ENCODE measurements at places on chromosomes 6 and 20.

GRCh38 chr6:50637267-50637666, 76.1 kb upstream of the TFAP2D start:
- DNase-seq = no peak

DNA sequence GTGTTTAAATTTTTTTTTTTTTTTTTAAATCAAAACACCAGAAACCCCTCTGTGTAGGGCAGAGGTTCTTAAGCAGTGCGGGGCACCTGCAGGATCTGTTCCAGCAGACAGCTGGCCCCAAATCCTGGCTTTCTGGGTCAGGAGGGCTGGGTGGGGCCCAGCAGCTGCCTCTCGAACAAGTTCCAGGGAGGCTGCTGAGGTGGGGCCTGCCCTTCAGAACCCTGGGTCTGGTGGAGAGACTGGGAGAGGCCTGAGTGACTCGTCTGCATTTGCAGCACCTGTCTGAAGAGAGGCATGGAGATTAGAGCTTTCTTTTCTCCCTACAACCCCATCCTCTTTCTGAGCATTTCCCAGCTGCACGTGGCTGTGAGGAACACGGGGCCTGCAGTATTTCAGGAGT, 8.4 kb downstream of the PSMG4 start:
- DNase-seq = no peak

DNA sequence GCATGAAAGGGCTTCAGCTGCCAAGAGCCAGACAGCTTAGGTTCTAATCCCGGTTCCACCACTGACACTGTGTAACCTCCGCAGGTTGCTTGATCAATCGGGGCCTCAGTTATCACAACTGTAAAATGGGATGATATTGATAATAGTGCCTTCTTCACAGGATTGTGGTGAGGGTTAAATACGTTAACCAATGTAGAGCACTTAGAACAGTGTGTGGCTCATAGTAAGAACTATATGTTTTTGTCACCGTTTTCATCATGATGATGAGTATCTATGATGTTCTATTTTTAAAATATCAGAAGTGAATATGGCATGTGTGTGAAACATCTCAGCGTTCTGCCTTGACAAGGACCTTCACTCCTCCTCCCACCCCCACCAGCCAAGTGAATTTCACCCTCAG, 10.3 kb upstream of the MAPK13 start:
- no peak for DNase-seq

GRCh38 chr20:20370094-20370575, 2.2 kb downstream of the INSM1 start:
- no peak for DNase-seq

- DNase-seq = no peak
These were observed 8.2 kb upstream of the SNX9 start for GRCh38 chr6:157814883-157815282.

- no peak for DNase-seq
These were observed 17.2 kb downstream of the SERINC3 start for GRCh38 chr20:44504402-44505307.

DNA sequence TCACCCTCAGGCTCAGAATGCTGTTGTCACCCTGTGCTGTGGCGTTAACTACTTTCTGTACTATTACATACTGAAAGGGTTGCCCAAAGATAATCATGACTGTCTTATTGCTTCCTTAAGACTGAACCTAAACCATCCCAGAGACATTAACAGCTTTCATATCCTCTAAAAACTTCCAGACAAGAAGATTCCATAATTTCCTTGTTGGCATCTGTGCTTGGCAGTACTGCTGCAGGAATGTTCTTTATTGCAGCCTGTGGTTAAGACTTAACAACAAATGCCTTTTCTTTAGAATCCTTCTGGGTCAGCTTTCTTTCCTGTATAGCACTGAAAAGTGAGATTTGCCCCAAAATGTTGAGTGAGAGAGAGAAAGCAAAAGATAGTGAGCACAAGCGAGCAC, 109.7 kb downstream of the GJA10 start:
- no peak for DNase-seq

- DNase-seq = no peak
These were observed 994.7 kb upstream of the EPHA7 start for GRCh38 chr6:94414041-94414440.

DNA sequence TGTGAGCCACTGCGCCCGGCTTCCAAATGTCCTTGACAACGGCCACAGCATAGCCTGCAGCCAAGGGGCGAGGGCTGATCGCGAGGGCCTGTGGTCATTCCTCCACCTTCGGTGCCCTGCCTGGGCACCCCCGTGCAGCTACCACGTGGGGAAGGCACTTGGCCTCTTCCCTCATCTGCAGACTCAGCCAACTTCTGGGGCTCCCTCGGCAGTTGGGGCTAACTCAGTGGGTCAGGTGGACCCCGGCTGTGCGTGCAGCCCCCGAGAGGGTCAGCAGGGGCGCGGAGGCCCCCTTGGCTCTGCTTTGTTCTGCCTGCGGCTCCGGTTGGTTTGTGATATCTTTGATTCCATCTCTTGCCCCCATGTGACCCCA, 52.9 kb upstream of the BHLHE23 start:
- no peak for DNase-seq

DNA sequence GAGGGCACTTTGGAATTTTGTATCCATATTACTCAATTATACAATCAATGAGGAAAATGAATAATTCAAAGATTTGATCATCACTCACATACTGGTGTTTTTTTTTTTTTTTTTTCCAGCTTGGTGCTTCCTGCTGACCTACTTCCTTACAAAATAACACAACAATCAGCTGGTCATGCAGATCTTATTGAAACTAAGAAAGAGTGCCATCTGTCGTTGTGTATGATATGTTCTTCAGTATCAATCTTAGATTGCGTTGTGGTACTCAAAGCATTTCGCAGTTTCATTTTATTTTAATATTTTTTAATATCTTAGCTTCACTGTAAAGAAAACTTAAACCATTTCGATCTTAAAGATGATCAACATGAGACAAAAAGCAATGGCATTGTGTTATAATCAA, 155.6 kb downstream of the OGFRL1 start:
- no peak for DNase-seq

GRCh38 chr20:33507461-33507860, 17.6 kb downstream of the CBFA2T2 start:
- no peak for DNase-seq

- DNase-seq = no peak
These were observed 73.2 kb downstream of the INSM1 start for GRCh38 chr20:20440886-20441658.

DNA sequence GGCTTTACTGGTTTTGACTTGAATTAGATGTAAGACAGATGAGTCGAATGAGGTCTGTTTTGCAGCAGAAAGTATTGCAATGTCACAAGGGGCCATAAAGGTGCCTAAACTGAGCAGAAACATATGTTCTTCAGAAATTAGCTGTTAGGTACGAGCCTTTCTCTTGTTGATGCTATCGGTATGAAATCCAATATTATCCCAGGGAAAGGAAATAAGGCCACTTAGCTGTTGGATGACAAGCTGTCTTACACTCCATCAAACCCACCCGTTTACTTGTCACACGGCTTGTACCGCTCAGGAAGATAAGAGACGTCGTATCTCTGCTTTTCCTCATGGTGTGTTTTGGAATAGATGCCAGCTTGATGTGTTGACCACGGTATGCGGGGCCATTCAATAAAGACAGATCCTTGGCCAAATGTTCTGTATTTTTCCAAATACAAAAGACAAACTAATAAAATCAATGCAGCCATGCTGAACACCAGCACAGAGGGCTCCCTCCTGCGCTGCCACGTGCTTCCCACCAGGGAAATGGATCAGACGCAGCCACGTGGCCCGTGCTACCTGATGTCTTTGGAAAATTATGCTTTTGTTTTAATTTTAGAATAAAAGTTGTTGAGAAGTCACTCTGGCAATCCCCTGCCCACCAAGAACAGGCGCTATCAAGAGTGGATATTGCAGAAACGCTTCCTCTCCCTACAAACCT, 255.9 kb upstream of the SULF2 start:
- no peak for DNase-seq

DNA sequence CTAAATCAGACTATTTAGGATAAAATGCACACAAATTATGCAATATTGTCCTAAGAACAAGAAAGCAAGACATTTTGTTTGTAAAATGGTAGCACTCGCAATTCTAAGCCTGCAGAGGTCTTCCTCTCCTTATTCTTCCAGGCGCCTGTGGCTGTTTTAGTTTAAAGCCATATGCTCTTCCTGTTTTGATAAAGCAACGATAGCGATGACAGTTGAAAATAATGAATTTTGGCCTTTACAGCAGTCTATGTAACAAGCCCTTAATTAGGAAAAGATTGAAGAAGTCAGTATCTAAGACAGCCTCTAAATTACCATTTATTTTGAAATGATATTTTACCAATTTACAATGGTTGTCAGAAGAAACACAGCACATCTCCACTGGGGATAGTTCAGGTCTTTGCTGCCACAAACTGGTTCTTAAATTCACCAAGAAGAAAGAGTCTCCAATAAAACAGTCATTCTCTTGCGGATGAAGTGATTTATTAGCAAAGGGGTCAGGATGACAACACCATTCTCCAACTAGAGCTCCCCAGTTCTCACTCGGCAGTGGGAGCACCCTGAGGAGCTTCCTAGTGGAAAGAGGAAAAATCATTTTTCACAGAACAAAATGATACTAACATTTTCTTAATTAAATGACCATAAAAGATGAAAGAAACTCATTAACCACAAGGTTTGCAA, 21.4 kb downstream of the UBE3D start:
- DNase-seq = no peak

DNA sequence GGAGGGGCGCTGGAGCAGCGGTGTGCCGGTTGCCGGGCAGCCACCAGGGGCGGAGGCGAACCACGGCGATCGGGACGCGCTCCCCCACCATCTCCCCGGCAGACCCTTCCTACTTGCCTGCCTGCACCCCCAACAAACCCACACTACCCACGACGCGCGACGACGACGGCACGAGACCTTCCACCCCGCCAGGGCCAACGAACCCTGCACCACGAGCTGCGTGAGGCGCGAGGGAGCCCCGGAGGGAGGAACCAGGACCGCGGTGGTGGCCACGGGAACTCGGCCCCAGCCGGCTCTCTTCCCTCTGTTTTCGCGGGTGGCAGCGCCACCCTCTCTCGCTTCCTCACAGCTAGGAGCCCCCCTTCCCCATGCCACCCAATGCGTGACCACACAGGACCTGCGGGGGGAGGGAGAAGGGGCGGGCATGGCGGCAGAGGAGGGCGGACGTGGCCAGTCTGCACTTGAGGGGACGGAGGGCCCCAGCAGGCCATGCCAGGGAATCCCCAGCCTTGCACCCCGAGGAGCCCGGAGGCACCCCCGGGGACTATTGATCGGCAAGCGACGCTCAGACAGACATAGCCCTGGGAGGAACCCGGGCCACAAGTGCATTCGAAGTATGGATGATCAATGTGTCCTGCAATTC, 1516.4 kb upstream of the DEFB115 start:
- DNase-seq = no peak

DNA sequence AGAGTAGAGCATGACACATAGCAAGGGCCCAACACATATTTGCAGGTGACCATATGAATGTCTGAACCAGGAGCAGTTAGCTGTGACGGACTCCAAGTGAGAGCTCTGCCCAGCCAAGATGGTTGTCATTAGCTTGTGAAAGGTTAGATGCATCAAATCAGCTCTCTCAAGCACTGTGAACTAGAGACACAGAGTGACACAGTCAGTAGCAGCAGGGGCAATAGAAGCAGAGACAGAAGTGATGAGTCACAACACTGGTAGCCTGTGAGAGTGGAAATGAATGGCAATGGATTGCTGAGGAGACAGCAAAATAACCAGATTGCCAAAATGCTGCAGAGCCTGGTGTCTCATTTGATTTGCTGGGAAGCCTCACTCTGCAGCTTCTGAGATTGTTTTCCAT, 558.9 kb downstream of the PKHD1 start:
- DNase-seq = no peak

- DNase-seq = no peak
These were observed 2.5 kb downstream of the OVOL2 start for GRCh38 chr20:18055261-18055660.

DNA sequence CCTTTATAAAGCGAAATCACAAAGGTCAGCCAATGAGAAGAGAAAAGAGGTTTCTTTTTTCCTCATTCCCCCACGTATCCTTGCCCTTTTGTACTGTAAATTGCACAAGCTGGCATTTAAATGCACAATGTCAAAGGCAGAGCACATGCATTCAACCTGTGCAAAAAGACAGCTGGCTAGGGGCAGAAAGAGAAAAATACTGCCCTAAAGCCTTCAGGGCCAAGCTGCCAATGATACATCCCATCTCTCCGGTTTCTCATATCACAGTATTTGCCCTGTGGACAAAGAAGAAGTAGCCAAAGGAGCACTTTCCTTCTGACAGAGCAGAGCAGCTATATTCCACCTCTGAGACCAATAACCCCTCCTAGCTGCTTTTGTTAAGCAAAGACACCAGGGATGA, 219.2 kb downstream of the TRDN start:
- no peak for DNase-seq

GRCh38 chr20:59322585-59323454, 22.4 kb downstream of the EDN3 start:
- no peak for DNase-seq

DNA sequence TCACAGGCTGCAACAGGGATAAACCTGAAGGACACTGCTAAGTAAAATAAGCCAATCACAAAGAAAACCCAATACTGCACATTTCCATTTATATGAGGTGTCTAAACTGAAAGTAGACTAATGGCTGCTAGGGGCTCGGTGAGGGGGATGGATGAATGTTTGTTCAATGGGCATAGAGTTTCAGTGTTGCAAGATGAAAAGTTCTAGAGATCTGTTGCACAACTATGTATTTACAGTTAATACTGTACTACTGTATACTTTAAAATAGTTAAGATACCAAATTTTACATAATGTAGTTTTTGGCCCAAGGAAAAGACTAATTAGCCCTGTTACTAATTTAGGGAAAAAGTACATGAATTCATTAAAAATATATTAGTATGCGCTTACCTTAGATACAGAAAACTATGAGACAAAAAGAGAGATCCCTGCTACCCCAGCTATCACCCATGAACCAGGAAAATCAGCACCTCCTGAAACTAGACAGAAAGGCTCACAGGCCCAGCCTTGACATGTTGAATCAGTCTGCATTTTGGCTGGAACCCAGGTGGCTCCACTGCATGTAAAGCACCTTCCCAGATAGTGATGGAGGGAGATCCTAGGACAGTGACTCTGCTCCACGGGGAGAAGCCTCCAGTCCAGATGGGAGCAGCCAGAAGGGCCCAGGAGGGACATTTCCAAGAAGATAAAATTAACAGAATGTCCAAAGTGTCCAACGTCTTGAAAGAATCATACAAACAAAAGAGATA, 16.1 kb downstream of the HLA-F start:
- DNase-seq = no peak

DNA sequence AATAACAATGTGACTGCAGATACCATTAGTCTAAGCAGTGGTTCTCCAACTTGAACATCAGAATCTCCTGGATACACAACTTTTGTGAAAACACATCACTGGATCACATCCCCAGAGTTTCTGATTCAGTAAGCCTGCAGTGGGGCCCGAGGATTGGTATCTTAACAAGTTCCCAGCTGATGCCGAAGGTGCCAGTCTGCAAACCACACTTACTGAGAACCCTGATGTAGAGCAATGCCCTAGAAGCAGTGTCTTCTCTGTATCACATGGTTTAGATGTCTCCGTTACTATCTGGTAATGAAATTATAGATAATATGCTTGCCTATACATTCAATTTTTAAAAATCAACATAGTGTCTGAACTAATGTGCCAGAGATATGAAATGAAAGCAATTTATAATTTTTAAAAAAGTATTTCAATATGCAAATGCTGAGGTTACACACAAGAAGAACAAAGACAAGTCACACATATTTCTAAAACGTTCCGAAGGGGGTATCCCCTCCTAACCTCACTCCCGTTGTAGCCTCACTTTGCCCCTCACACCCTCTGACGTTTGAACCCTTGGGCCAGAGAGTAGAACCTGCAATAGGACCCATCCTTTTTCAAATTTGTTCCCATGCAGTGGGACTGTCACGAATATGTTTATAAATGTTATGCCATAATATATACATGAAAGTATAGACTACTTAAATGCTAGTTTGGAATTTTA, 115.4 kb upstream of the SAMD5 start:
- no peak for DNase-seq

Data from T-helper 9 cell (primary cell).